ENCODE measurements at places on chromosomes 4 and X.

- DNase-seq = no peak
Observed at GRCh38 chr4:5158825-5159224, 107.5 kb downstream of the STK32B start.

- DNase-seq = no peak
Observed at GRCh38 chr4:162610116-162610515, 446.3 kb upstream of the FSTL5 start.

DNA sequence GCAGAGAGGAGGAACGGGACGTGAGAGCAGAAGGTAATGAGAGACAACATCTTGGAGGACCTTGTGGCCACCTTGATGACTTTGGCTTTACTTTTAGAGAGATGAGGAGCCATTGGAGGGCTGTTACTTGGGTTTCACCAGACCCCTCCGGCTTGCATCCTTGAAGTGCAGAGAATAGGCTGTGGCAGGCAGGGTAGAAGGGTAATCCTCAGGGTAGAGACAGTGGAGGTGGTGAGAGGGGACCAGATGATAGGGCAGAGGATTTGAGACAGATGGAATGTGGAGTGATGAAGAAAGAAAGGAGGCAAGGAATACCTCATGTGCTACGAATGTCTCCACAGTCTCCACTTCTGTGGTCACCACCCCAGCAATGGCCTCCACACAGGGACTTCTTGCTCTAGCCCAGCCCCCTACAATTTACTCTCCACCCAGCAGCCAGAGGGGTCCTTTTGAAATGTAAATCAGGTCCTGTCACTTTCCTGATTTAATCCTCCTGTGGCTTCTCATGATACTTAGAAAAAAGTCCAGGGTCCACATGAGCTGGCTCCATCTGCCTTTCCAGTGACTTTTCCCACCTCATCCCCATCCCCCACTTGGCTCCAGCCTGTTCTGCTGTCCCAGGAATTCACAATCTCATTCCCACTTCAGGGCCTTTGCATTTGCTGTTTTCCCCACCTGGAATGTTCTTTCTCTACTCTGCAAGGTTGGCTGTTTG, 115.0 kb downstream of the PJA1 start:
- no peak for DNase-seq

- no peak for DNase-seq
Observed at GRCh38 chr4:39062094-39062769, at the start of gene KLHL5. Gene KLHL5 (plus strand): TSS chr4:39062232. CDS start chr4:39062653, 421 bp downstream.

GRCh38 chr4:137804906-137805495, 272.7 kb upstream of the PCDH18 start:
- no peak for DNase-seq

- DNase-seq = no peak
Observed at GRCh38 chr4:110248100-110248499, 49.7 kb upstream of the ELOVL6 start.

DNA sequence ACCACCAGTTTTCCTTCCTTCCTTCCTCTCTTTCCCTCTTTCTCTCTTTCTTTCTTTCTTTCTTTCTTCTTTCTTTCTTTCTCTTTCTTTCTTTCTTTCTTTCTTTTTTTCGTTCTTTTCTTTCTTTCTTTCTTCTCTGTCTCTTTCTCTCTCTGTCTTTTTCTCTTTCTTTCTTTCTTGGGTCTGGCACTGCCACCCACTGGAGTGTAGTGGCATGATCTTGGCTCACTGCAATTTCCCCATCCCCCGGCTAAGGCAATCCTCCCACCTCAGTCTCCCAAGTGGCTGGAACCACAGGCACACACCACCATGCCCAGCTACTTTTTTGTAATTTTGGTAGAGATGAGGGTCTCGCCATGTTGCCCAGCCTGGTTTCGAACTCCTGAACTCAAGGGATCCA, 51.6 kb upstream of the NHS start:
- no peak for DNase-seq
